Chondrocyte (in vitro differentiated cells): ENCODE measurements at places on chromosomes 7 and 10. TPM values are rescaled to one million over a fixed set of nuclear protein-coding genes. Genes with fewer than 3 reads are reported as not detected.

DNA sequence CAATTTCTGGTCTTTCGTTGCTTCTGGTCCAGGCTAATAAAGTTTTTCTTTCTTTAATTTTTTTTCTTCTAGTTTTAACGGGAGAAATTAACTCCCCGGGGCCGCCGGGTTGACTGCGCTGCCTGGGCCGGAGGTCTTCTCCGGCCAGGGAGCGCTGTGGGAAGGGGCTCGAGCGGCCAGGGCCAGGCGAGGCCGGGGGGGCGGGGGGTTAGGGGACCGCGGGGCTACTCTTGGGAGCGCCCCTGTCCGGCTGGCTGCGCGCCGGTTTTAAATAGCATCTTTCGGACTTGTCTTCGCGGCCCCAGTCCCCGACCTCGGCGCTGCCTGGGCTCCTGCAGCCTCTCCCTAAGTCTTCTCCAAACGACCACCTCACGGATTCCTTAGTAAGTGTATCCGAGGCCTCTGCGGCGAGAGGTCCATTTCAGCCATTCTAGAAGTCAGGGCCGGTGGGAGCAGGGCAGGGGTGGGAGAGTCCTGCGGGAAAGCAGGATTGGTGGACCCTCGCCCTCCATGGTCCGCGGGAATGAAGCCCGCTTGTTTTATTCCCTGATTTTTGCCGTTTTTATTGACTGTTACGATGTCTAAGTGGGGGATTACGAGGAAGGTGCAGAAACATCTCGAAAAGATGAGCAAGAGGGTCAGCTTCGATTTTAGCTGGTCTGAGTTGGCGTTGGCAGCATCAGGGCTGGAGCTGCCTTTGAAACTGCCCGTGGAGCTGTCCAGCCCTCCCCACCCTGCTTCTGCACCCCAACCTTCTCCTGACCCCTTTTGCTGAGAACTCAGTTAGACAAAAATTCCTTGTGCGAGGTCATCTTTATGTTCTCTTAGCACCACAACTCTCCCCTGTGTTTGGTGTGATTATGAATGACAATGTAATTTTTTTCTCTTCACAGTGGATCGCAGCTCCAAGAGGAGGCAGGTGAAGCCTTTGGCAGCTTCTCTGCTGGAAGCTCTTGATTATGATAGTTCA lies 555 bp downstream of the PHF14 start:
- H3K27ac ChIP-seq, result peak overlapping the region; percentile 94
- H3K27me3 ChIP-seq, result no peaks in the 10 kb centered on the region
- peaks cover 23% of the 10 kb centered on the region for H3K4me1 ChIP-seq
- peak overlapping the region; percentile 88 for H3K4me3 ChIP-seq
- peaks cover 7% of the 10 kb centered on the region for H3K36me3 ChIP-seq

GRCh38 chr7:39921506-39922175 lies 28.4 kb upstream of the CDK13 start:
- peaks cover 27% of the 10 kb centered on the region for H3K27me3 ChIP-seq
- no peaks in the 10 kb centered on the region for H3K36me3 ChIP-seq
- no peak for DNase-seq
- H3K27ac ChIP-seq, result no peak overlapping the region
- no peak overlapping the region for H3K4me3 ChIP-seq

- no peak for DNase-seq
- no peaks in the 10 kb centered on the region for H3K4me1 ChIP-seq
- no peak overlapping the region for H3K27ac ChIP-seq
Measured at GRCh38 chr10:54869022-54869421, 68.0 kb upstream of the PCDH15 start.

Gene LRRD1
- total RNA-seq, result 0.22 to 0.41 TPM in 2 of 3 replicates, not detected in the other

- H3K4me3 ChIP-seq, result no peak overlapping the region
- no peaks in the 10 kb centered on the region for H3K36me3 ChIP-seq
- DNase-seq, result no peak
- peaks cover 33% of the 10 kb centered on the region for H3K4me1 ChIP-seq
- no peaks in the 10 kb centered on the region for H3K27me3 ChIP-seq
- H3K27ac ChIP-seq, result no peak overlapping the region
Measured at GRCh38 chr10:31646519-31646918, 282.1 kb downstream of the ARHGAP12 start.

Gene RHOBTB1
- total RNA-seq, result 18.6 to 19.2 TPM (median 19.0 TPM) in 3 replicates

DNA sequence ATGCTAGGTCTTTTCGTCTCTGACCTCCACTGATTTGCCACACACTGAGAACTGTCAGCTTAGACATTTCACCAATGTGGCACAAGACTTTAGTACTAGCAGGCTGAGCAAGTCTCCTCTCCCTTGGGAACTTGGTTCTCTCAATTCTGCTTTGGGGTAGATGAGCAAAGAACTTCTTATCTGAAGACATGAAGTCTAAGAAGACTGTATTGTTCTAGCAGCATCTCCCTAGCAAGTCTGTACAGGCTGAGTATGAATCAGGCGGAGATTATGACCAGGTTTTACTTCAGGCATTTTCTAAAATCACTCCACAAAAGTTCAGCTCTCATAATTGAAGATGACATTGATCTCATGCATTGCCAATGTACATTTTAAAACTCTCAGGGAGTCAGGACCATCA lies 23.8 kb upstream of the STN1 start:
- H3K27ac ChIP-seq, result no peak overlapping the region
- peaks cover 2% of the 10 kb centered on the region for H3K27me3 ChIP-seq
- no peak for DNase-seq
- no peak overlapping the region for H3K4me3 ChIP-seq

DNA sequence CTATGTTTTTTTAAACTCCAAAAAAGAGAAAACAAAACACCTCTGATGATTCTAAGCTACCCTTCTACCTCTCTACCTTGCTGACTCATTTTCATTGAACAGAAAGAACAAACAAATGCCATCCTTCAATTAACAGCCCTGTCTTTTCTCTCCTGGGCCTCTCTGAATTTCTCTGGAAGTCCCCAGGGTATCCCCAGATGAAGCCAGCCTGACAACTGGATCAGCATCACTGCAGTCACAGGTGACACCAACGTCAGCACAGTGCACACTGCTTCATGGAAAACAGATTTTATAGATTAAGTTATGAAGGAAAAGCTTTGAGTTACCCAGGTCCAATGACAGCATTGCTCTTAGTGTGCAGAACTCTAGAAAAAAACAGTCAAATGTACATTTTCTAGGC lies 5.7 kb downstream of the HUS1 start:
- H3K4me3 ChIP-seq, result no peak overlapping the region
- peaks cover 38% of the 10 kb centered on the region for H3K36me3 ChIP-seq
- peaks cover 38% of the 10 kb centered on the region for H3K4me1 ChIP-seq
- DNase-seq, result no peak
- H3K27me3 ChIP-seq, result no peaks in the 10 kb centered on the region

Gene SPAM1
- total RNA-seq, result not detected in 3 replicates

Gene ARHGAP21
- total RNA-seq, result 97.7 to 162 TPM (median 108 TPM) in 3 replicates

- H3K36me3 ChIP-seq, result no peaks in the 10 kb centered on the region
- no peak overlapping the region for H3K4me3 ChIP-seq
- no peaks in the 10 kb centered on the region for H3K4me1 ChIP-seq
- H3K27ac ChIP-seq, result no peak overlapping the region
- H3K27me3 ChIP-seq, result peaks cover 10% of the 10 kb centered on the region
- DNase-seq, result peak; percentile 72
Measured at GRCh38 chr7:158404031-158404761, 183.4 kb downstream of the PTPRN2 start.

GRCh38 chr10:132020456-132020855 lies 38.7 kb upstream of the BNIP3 start:
- peaks cover 5% of the 10 kb centered on the region for H3K4me1 ChIP-seq
- peaks cover 39% of the 10 kb centered on the region for H3K27me3 ChIP-seq
- H3K36me3 ChIP-seq, result no peaks in the 10 kb centered on the region
- H3K27ac ChIP-seq, result no peak overlapping the region

Gene PSD
- total RNA-seq, result 3.0 to 4.0 TPM (median 4.0 TPM) in 3 replicates

DNA sequence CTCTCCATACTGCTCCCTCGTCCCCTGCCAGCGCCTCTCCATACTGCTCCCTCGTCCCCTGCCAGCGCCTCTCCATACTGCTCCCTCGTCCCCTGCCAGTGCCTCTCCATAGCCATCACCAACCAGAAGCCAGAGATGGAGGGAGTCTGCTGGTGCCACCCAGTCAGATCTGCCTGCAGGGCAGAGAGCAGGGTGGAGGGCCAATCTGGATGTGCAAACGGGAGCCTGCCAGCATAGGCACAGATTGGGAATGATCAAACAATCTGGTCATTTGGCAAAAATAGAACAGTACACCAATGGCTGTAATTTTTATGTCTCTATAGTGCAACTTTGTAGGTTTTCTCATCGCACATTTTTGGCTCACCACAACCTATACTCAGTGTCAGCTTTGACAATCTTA lies 76.9 kb upstream of the LRRC4 start:
- H3K27ac ChIP-seq, result no peak overlapping the region
- DNase-seq, result no peak
- no peak overlapping the region for H3K4me3 ChIP-seq
- H3K27me3 ChIP-seq, result peaks cover 8% of the 10 kb centered on the region

- no peak overlapping the region for H3K4me3 ChIP-seq
- H3K27ac ChIP-seq, result no peak overlapping the region
- H3K27me3 ChIP-seq, result peaks cover 4% of the 10 kb centered on the region
- no peaks in the 10 kb centered on the region for H3K36me3 ChIP-seq
- peaks cover 12% of the 10 kb centered on the region for H3K4me1 ChIP-seq
- no peak for DNase-seq
Measured at GRCh38 chr10:2935647-2936386, 131.5 kb upstream of the PFKP start.

GRCh38 chr10:86100581-86101061 lies 266.0 kb downstream of the GRID1 start:
- no peaks in the 10 kb centered on the region for H3K4me1 ChIP-seq
- no peak overlapping the region for H3K27ac ChIP-seq
- DNase-seq, result no peak
- H3K36me3 ChIP-seq, result no peaks in the 10 kb centered on the region
- peaks cover 2% of the 10 kb centered on the region for H3K27me3 ChIP-seq

Gene ACBD7
- total RNA-seq, result 0.51 to 2.2 TPM (median 1.1 TPM) in 3 replicates

Gene PPP1R3A
- total RNA-seq, result 0.29 to 0.54 TPM (median 0.45 TPM) in 3 replicates

DNA sequence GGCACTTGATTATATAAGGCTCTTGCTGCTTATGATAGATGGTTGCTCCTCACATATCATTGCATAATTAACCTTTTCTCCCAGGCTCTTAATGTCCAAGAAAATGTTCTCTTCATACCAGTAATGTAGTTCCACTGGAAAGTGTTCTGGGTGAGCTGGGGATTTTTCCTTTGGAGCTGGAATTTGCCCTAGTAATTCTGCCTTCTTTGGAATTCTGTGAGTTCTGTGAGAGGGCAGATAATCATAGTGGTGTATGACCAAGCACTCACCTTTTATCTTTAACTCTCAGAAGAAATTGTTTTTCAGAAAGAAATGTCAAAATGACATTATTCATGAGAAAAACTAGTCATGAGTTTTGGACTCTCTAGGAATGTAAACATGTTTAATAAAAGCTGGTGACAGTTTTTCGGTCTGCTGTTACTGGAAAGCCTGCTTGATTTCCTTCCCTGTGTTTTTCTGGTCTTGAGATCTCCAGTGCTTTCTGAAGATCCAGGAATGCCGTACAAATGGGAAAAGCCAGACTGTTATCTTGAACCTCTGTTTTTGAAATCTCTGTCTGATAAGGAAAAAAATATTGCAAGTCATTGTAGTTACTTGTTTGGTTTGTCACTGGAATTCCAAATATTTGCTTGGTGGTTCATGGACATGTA lies 148.3 kb upstream of the PRPS1L1 start:
- no peak overlapping the region for H3K4me3 ChIP-seq
- H3K27me3 ChIP-seq, result peaks cover 2% of the 10 kb centered on the region
- no peak for DNase-seq
- peaks cover 13% of the 10 kb centered on the region for H3K4me1 ChIP-seq
- peak overlapping the region; percentile 45 for H3K27ac ChIP-seq

Gene RNF32
- total RNA-seq, result 0.52 to 1.9 TPM (median 1.2 TPM) in 3 replicates

GRCh38 chr10:77603534-77603927 lies 34.1 kb downstream of the KCNMA1 start:
- H3K36me3 ChIP-seq, result no peaks in the 10 kb centered on the region
- DNase-seq, result no peak
- peaks cover 48% of the 10 kb centered on the region for H3K4me1 ChIP-seq
- no peaks in the 10 kb centered on the region for H3K27me3 ChIP-seq
- no peak overlapping the region for H3K4me3 ChIP-seq

DNA sequence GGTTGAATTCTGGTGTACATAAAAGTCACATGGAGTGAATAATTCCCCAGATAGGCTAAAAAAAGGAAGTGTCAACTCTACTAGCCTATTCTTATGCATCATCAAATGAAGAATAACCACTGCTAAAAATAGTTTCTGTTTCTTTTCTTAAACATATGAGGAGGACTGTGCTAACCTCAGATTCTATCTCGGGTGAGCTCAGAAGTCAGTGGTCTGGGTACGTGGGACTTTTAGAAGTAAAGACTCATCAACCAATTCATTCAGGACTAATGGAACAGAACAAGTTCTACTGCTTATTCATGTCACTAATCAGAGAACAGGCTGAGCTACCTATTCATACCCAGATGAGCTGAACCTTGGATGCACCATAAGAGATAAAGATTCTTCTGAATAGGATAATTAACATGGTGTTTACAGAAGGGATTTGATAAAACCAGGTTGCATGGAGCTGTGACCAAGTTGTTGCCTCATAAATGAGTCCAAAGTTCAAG lies 9.5 kb upstream of the ASAH2 start:
- H3K27me3 ChIP-seq, result peaks cover 35% of the 10 kb centered on the region
- no peak overlapping the region for H3K27ac ChIP-seq
- H3K4me1 ChIP-seq, result no peaks in the 10 kb centered on the region

Gene DNA2
- total RNA-seq, result 2.9 to 10.2 TPM (median 6.8 TPM) in 3 replicates

DNA sequence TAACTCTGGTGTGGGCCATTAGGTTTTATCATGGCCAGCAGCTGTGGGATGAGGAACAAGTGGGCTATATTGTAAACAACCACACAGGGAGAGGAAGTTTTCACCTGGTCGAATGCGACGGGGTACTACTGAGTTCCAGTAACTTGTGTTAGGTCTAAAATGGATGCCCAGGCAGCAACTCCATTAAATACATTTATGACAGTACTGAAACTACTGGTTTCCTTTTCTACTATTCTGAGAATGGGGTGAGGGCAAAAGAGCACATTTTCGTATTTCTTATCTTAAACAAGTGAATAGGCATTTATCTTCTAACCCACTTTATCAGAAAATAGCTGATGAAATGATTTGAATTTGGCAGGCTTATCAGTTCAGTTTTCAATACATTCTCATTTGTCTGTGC lies 109.7 kb downstream of the C1GALT1 start:
- DNase-seq, result no peak
- H3K4me1 ChIP-seq, result no peaks in the 10 kb centered on the region
- no peak overlapping the region for H3K4me3 ChIP-seq
- no peaks in the 10 kb centered on the region for H3K36me3 ChIP-seq

- peak overlapping the region; percentile 98 for H3K27ac ChIP-seq
- no peak for DNase-seq
- H3K36me3 ChIP-seq, result peaks cover 19% of the 10 kb centered on the region
- no peaks in the 10 kb centered on the region for H3K27me3 ChIP-seq
- peaks cover 80% of the 10 kb centered on the region for H3K4me1 ChIP-seq
Measured at GRCh38 chr7:4742051-4742573, 33.3 kb upstream of the AP5Z1 start.

Gene GPR146
- 1.4 to 4.4 TPM (median 3.8 TPM) in 3 replicates for total RNA-seq

Gene OR2A42
- 0.12 to 0.31 TPM in 2 of 3 replicates, not detected in the other for total RNA-seq

- H3K27me3 ChIP-seq, result peaks cover 11% of the 10 kb centered on the region
- no peak overlapping the region for H3K4me3 ChIP-seq
- DNase-seq, result no peak
Measured at GRCh38 chr10:24207341-24207740, 1.6 kb upstream of the KIAA1217 start.
